ENCODE measurements at places on chromosomes 11 and 22.

DNA sequence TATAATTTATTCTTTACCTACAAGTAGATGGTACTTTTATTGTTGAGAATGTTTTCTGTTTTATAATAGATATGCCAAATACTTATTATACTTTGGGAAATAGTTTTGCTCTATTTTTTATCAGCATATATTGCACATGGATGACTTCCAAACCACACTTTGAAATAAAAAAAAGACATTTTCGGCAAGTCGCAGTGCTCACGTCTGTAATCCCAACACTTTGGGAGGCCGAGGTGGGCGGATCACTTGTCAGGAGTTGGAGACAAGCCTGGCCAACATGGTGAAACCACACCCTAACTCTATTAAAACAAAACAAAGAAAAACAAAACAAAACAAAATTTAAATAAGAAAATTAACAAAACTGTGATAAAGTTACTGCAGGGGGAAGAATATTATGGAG is 983.9 kb upstream of the CNTN5 start:
- DNase-seq, result no peak

GRCh38 chr11:6298605-6299004 is 21.7 kb downstream of the CAVIN3 start:
- no peak for DNase-seq

GRCh38 chr11:123543797-123544196 is 110.6 kb downstream of the SCN3B start:
- DNase-seq, result no peak

GRCh38 chr22:38578505-38578904 is 8.5 kb upstream of the DMC1 start:
- no peak for DNase-seq

- DNase-seq, result no peak
Observed at GRCh38 chr22:17797721-17798559, 23.7 kb upstream of the BID start.

- no peak for DNase-seq
Observed at GRCh38 chr11:117979481-117980211, 6.5 kb upstream of the IL10RA start.

Measured in stimulated activated CD4-positive, alpha-beta T cell treated with anti-CD3 and anti-CD28 coated beads, Interleukin-1b, Interleukin-23, amount 100 ng/mL, for 1 hour (primary cell).